ENCODE measurements at places on chromosomes 4 and X. TPM values are rescaled to one million over a fixed set of nuclear protein-coding genes. Genes with fewer than 3 reads are reported as not detected.

GRCh38 chr4:139367421-139368090 is 65.3 kb upstream of the NDUFC1 start:
- no peak for DNase-seq

FAM199X gene
- 55.7 TPM for total RNA-seq

DNA sequence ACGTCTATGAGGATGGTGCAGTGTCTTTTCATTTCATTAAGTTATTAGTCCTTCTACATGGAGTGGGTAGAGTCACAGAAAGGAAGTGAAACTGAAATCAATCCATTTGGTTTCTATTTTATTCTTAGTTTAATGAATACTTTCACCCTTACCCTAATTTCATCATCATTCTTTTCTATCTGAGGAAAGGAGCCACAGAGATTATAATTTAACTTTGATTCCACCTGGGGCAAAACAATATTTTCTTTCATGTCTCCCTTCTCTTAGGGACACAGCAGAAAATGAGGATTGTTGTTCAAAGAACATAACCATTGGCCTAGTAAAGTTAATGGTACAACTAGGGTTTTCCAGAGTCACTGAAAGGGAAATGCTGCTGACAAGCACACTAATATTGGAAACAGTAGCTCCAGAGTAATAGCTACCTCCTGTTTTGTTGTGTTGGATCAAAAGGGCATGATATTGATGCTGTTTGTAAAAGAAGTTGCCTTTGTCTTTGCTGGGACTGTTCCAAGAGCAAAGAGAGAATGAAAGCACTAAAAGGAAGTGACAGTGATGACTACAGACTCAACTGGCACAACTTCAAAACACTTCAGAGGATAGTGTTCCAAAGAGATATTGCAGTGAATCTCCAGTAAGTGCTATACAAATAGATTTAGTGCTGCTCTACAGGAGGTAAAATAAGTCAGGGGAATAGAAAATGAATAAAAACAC is 247.1 kb upstream of the PITX2 start:
- DNase-seq = no peak

- no peak for DNase-seq
Measured at GRCh38 chrX:48475296-48475695, 703 bp upstream of the FTSJ1 start.

FTHL17 gene
- not detected for total RNA-seq

SSX2 gene
- total RNA-seq = not detected

GRCh38 chr4:128388352-128388630 is 100.7 kb upstream of the PGRMC2 start:
- no peak for DNase-seq

DRD5 gene
- 2.5 TPM for total RNA-seq

LGI2 gene
- 5.5 TPM for total RNA-seq

ZNF157 gene
- 5.4 TPM for total RNA-seq

GRCh38 chr4:1772853-1773538 is 20.1 kb upstream of the FGFR3 start:
- DNase-seq = peak; percentile 31

DNA sequence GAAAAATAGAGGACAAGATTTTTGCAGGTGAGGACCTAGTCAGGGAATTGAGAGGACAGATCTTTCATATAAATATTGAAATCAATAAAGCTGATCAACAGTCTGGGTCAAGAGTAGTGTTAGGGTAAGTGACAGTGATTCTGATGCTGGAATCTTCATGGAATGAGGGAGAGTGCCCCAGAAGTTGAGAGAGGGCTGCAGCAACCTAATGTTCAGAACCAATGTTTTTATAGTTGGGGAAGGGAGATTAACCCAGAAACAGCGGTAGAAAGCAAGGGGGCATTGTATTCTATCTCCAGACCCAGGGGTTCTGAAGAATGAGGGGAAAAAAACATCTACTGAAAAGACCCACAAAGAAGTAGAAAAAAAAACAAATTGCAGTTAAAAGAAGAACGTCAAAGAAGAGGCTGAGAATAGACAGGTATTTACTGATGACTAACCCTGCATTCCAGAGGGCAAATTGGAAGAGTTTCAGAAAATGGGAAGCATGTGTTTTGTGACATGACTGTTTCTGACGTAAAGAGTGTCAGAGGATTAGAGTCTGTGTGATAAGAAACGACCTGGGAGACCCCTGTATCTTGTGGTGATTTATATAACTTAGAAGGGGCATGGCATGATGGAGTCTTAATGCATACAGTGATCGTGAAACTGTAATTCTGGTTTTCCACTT is 819.6 kb upstream of the EPHA5 start:
- no peak for DNase-seq

GRCh38 chr4:5793514-5793913 is 82.5 kb downstream of the EVC start:
- no peak for DNase-seq

DNA sequence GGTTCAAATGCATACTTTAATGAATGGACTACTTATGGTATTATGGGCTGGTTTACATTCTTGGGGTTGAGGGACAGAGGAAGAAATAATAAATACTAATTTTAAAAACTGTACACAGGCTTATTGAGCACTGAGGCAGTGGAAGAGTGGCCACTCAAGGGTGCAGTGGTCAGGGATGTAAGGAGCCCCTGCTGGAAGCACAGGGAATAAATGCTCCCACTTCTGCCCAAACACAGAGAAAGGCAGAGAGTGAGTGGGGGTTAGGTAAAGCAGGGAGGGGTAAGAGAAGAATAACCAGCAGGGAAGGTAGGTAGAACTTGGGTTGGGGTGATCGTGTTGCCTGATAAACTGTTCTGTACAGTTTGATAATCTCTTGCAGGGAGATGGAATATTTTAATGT is 60.0 kb downstream of the GAB1 start:
- DNase-seq = no peak

MAOB gene
- total RNA-seq = 1.7 TPM

- no peak for DNase-seq
Measured at GRCh38 chr4:56723201-56723605, 42.1 kb upstream of the HOPX start.

DNA sequence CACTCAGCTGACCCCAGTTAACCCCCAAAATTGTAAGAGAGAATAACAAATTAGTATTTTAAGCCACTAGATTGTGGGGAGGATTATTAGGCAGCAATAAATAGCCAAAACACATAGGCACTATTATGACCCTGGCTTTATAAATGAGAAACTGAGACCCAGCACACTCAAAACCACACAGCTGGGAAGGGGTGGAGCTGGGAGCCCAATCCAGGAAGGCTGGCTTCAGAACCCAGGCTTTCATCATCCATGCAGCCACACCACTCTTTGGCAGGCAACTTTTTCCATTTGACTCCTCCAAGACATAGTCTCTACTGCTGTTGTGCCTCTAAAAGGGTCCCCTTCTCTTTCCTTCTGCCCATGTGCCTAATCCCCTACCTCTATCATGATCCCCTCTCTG is 253.8 kb downstream of the DHX15 start:
- DNase-seq = no peak
